ENCODE measurements at places on chromosomes 11 and 22.

DNA sequence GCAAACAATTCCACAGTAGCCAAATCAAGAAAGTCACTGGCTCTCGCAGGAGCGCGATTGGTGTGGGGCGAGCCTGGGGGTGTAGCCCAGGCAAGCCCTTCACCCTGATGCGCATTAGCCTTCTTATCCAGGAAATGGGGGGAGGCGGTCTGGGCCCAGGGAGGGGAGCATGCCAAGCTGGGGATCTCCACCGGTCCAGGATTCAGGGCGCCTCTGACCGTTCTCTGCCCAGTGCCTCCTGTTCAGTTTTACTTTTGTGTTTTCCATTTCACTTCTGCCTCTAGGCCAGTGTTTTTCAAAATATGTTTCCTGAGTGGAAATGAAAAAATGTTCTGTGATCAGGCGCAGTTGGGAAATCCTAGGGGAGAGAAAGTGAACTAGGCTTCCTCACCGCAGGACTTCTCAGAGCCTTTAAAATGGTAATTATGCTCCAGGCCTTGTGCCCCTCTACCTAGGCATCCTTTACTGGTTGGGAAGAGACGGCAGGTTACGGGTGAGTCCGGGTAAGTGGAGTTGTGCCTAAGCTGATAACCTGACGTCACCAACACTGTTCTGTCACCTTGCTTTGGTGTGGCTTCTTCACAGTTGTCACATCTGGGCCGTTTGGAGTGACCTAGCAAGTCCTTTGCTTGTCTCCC, 18.4 kb downstream of the LRP5 start:
- no peak for DNase-seq

DNA sequence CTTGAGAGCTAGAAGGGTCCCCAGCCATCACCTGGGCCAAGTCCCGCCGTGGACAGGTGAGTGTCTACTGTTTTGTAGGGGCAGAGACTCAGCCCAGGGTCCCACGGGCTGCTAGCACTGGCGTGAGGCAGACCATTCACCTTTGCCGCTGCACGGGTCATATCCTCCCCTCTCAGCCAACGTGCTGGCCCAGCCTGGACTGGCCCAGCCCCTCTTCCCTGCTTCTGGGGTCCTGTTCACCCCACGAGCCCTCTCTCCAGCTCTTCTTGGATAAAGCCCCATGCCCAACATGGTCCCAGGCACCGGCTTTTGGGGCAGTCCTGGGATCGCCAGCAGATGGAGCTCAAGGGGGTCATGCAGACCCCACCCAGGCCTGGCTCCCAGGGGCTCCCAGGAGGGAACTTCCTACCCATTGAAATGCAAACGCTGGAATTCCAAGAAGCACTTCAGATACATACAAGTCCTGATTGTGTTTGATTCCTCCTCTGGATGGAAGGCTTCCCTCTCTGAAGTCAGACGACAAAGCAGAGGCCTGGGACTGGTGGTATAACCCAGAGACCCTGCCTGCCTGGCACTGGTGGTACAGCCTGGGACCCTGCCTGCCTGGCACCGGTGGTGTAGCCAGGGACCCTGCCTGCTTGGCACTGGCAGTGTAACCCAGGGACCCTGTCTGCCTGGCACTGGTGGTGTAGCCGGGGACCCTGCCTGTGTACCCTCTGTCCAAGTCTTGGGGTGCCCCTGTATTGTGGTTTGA, 8.9 kb upstream of the SEPTIN5 start:
- no peak for DNase-seq

DNA sequence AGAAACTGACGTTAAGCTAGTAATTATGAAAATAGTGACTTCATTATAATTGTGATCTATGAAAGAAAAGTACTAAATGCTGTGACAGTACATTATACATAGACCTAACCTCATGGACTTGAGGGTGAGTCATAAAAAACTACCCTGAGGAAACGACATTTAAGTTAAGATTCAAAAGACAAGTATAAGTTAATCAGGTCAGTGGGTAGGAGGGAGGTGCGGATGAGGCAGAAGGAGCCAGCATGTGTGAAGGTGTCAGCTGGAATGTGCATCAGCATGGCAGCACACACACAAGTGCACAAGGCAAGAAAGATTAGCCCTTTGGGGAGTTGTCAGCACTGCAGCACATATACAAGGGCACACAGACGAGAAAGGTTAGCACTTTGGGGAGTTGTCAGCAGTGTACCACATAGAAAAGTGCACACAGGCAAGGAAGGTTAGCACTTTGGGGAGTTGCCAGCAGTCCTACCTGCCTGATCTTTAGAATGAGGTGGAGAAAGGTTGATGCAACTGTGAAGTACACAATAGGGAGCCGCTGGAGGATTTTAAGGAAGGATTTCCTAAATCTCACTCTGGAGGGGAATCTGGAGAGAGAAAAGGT, 31.6 kb upstream of the CAVIN3 start:
- DNase-seq, result no peak

DNA sequence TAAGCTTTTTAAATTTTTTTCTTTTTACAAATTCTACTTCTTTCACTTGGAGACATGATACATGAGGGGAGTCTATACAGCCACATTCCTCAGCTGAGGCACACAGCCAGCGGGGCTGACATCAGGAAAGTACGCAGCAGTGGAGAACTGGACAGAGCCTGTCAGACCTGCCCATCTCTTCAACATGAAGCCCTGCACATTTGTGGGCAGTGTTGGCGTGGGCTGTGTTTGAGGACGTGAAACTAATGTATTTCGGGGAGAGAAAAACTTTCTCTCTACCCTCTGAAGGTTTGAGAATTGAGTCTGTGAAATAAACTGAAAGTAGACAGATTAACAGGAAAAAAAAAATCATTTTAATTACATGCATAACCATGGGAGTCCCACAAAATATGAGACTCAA, 84.8 kb upstream of the HTATIP2 start:
- no peak for DNase-seq

Data from hematopoietic multipotent progenitor cell treated with erythropoietin and hydrocortisone succinate and interleukin-3 and kit ligand, for 17 days (in vitro differentiated cells).